Stimulated activated CD4-positive, alpha-beta T cell treated with anti-CD3 and anti-CD28 coated beads, Interleukin-2, amount 100 ng/mL, for 24 hours (primary cell): ENCODE measurements at places on chromosomes 2 and 18.

DNA sequence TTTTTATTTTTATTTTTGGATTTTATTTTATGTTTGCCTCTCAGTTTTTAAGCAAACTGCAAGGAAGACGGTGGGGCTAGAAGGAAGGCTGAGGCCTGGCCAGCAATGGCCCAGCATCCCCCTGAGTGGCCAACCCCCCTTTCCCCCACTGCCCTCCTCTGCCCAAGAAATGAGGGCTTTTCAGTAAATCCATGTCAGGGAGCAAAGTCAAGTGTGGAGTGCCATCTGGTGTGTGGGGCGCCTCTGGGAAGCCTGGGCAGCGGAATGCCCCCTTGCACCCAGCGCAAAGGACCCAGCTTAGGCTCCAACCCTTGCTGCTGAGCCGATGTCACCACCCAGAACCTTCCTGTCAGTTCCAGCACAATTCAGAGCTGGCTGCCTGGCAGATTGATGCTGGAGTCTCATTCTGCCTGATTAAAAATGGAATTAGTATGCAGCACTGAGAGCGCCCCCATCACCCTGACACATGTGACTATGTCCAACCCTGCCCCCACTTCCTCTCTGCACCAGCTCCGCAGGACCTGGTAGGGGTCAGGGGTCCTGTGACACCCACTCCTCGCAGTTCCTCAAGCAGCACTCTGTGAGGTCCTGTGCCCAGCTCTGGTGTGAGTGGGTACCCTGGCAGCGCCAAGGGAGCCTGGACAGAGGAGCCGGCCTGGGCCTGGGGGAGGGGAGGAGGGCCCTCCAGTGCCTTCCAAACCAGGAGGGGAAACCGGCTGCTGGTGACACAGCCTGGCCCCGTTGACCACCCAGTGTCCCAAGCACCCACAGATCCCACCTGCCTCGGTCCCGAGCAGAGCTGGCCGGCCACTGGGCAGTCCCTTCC, 9.2 kb upstream of the ALPP start:
- DNase-seq, result no peak

GRCh38 chr18:7743256-7743655, 176.1 kb downstream of the PTPRM start:
- DNase-seq, result no peak

GRCh38 chr2:207484444-207485391, 45.0 kb upstream of the CREB1 start:
- no peak for DNase-seq

- DNase-seq, result no peak
Observed at GRCh38 chr18:13256444-13257305, 38.1 kb downstream of the LDLRAD4 start.

- DNase-seq, result peak; percentile 82
Observed at GRCh38 chr18:13823707-13824395, at the start of gene MC5R. MC5R (plus strand) TSS chr18:13824149; CDS start chr18:13825766, 1,617 bp downstream.

GRCh38 chr2:127448526-127448925, 30.3 kb downstream of the PROC start:
- no peak for DNase-seq

- no peak for DNase-seq
Observed at GRCh38 chr2:172147944-172148650, 45.4 kb upstream of the DLX2 start.

DNA sequence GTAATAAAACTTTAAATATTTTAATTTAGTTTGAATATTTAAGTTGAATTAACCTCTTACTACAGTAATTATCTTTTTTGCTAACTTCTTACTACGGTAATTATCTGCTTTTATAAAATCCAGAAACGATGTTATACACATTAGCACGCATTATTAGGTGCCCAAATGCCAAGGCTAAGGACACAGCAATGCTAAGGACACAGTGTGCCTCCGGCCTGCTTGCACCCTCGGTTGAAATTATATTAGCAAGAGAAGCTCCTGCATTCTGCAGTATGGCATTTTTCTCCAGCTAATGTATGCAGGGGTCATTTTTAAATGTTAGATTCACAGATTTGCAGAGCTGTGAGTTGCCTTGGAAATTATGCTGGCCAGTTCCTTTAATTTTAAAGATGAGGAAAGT, 220.0 kb downstream of the NEDD4L start:
- no peak for DNase-seq

DNA sequence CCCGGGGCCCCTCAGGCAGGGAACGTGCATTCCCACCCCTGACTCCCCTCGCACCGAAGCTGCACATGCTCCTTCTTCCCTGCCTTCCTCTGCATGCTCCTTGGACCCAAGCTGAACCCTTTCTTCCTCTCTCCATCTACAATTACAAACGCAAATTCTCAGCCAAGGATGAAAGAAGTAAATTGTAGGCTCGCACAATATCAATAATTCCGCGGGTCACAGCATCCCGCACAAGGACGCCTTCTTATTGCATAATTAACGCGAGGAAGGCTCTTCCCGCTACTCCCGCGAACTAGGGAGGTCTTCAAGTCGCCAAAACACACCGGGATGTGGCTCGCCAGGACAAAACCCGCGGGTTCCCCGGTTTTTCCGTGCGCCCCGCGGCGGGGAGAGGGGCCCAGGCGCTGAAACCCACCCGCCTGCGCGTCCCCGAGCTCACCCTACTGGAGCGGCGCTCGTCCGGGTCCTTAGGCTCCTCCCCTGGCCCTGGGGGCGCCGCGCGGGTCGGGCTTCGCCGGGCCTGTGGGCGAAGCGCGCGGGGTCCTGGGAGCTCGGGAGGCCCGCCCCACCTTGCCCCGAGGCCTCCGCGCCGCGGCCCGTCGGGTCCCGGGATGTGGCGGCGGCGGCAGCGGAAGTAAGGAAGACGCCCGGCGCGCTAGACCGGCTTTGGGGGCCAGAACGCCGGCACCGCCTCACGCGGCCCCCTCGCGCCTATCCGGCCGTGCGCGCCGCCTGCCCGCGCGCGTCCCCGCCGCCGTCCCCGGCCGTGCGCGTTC, at the start of gene CHST10:
Gene CHST10 (minus strand): TSS at position 734 of the 776 bp plus-strand sequence. CDS start 10,993 bp downstream, outside the sequence.
- peak; percentile 63 for DNase-seq

GRCh38 chr2:217816396-217816869, 186.4 kb downstream of the TNS1 start:
- DNase-seq, result no peak

- no peak for DNase-seq
Observed at GRCh38 chr2:41313082-41313481, 734.7 kb upstream of the PKDCC start.

DNA sequence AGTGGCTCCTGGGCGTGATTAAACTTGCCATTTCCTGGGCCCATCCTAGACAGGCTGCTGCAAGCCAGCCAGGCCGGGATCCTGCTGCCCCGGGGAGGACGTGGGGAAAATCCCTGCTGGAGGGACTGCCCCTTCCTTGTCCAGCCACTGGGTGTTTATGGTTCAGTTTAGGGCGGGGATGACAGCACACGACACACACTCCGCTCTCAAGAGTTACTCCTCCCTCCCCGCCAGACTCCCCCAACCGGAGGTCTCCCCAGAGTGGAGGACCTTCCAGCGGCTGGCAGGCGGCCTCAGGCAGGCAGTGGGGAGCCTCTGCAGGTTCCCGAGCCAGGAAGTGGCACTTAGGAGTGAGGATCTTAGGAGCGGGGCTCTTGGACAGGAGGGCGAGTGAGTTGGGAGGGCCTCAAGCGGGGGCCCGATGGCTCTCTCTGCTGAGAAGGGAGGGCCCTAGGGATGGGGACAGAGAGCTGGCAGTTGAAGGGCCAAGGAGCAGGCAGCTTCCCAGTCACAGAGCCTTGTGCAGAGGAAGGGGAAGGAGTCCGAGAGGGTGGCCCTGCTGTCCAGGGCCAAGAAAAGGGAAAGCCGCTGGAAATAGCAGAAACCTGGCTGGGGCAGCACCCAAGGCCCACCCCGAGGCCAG, 5.7 kb upstream of the GPR35 start:
- DNase-seq, result no peak

- DNase-seq, result no peak
Observed at GRCh38 chr2:166841152-166841551, 47.1 kb upstream of the XIRP2 start.

DNA sequence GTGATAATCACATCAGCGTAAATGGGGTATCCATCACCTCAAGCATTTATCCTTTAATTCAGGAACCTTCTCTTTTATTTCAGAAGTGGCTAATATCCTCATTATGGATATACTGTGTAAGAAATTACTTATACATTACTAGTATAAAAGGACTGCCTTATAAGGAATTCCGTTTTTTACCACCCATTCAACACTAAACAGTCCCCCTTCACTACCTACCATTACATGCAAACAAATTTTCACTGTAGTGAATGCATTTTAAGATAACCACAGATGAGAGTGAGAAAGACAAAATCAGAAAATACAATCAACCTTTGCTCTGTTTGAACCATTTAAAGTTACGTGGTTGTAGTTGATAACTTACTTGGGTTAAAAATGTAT, 551.2 kb downstream of the RNF144A start:
- no peak for DNase-seq

DNA sequence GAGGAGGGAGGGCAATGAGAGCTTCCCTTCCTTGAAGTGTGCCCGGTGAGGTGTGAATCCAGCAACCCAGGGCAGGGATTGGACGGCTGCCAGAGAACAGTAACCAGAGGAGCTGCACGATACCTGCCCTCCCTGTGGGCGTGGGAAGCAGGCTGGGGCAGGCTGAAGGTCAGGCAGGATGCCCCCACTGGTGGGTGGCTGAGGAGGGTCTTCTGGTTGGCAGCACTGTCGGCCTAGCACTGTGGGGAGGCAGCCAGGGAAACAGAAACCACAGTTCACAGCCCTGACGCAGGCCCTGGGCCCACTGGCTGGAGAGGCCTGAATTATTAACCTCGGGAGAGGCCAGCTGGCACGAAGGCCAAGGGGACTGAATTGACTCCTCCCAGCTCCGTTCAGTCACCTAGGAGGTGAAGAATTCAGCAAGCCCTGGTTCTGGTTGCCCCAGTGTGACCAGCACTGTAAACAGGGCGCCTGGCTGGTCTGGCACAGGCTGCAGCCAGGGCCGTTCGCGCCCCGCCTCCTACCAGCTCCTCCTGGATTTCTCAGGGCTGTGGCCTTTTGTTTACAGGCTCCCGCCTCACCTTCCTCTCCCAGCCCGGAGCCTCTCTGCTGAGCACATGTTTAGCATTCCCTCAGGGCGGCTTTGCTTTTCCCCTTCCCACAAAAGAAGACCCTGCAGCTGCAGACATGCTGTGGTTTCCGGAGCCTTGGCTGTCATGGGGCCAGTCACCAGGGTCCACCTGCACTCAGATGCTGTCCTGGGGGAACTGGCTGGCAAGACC, 97.8 kb downstream of the B3GNT2 start:
- DNase-seq, result no peak

- DNase-seq, result peak; percentile 82
Observed at GRCh38 chr2:6865346-6866274, at the start of gene CMPK2. CMPK2 (minus strand) TSS chr2:6865907; CDS start chr2:6865696, 211 bp downstream.

GRCh38 chr18:57705832-57706595, 84.4 kb upstream of the NARS1 start:
- no peak for DNase-seq

DNA sequence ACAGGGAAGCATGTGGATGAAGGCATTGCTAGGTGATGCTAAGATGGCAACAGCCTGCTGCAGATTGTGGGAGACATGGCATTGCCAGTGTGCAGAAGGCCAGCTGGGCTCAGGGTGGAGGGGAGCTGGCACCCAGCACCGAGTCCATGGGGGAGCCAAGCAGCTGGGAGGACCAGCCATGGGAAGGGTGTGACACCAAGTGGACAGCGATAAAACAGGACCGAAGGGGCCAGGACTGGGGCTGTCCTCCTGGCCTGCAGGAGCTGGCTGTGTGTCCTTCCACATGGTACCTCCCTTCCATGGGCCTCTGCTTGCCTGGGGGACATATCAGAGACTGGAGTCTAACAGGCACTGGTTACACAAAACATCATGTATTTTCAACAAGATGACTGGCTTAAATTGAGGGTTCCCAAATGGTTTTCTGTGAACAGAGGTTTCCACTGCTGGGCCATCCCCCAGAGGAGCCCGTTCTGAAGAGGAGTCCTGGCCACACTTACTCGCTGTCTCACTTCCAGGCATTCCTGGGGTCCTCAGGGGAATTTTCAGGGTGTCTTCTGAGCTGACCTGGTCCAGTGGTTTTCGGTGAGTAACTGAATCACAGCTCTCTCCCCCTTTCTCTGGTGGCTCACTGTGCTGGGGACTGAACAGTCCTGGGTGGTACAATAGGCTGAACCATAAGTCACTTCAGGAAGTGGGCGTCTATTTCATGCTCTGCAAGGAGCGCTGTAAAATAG, 60.4 kb upstream of the TNP1 start:
- no peak for DNase-seq

DNA sequence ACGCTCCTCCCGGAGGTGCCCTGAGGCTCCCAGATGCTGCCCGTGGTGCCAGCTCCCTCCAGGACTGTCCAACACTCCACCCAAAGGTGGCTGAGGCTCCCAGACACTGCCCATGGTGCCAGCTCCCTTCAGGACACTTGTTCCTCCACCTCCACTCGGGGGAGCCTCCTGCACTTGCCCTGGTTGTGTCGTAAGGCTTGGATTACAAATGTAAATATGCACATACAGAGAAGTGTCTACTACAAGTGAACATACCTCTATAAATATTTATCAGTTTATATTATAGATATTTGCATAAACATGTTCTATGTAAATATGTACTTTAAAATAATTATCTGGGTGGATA, 143.3 kb downstream of the PXDN start:
- no peak for DNase-seq

DNA sequence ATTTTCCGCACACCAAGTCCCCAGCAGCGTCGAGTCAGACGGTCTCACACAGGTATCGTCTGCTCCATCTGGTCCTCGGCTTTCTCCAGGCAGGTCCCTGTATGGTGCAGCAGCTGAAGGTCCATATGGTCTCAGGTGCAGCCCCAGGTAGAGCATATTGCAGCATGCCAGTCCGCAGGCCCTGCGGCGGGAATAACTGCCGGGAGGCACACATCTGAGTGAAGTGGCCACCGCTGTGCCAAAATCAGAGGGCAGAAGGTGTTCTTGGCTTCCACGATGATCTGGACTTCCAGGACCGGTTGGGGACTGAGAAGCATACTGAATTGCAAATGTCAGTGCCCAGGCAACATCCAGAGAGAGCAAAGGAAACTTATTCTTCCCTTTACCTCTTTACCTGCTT, 320.3 kb downstream of the RNF144A start:
- DNase-seq, result no peak

- DNase-seq, result no peak
Observed at GRCh38 chr2:45524016-45524415, 87.1 kb downstream of the SRBD1 start.

DNA sequence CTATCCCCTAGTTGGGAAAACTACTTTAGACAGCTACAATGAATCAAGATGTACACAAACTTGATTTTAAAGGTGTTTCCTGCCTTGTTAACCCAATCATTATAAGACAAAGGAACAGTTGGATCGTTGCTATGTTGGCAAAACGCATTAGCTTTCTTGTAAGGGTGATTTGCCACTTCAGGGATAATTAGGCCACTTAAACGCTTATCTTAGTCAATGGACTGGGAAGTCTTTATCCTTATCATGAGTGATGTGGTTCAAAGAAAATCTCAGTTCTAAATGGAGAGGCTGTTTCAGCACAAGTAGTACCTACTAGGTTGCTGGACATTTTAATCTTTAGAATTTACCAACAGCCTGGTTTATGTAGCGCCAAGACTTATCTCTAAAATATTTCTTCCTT, 406.1 kb upstream of the MEX3C start:
- no peak for DNase-seq
